ENCODE measurements at places on chromosomes 16 and 17. TPM values are rescaled to one million over a fixed set of nuclear protein-coding genes. Genes with fewer than 3 reads are reported as not detected.

LHX1 gene
- not detected for polyA plus RNA-seq

DNA sequence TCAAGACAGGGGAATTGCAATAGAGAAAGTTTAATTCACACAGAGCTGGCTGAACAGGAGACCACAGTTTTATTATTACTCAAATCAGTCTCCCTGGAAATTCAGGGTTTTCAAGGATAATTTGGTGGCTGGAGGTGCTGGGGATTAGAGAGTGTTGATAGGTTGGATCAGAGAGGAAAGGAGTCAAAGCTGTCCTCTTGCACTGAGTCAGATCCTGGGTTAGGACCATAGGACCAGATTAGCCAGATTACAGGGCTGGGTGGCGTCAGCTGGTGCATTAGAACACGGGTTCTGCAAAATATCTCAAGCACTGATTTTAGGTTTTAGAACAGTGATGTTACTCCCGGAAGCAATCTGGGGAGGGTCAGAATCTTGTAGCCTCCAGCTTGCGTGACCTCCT, 1.8 kb upstream of the NSMCE1 start:
- H3K36me3 ChIP-seq = no peaks in the 10 kb centered on the region
- H3K4me3 ChIP-seq = no peak overlapping the region
- DNase-seq = no peak
- peaks cover 7% of the 10 kb centered on the region for H3K4me1 ChIP-seq

AP1G1 gene
- 11.7 TPM for polyA plus RNA-seq

DNA sequence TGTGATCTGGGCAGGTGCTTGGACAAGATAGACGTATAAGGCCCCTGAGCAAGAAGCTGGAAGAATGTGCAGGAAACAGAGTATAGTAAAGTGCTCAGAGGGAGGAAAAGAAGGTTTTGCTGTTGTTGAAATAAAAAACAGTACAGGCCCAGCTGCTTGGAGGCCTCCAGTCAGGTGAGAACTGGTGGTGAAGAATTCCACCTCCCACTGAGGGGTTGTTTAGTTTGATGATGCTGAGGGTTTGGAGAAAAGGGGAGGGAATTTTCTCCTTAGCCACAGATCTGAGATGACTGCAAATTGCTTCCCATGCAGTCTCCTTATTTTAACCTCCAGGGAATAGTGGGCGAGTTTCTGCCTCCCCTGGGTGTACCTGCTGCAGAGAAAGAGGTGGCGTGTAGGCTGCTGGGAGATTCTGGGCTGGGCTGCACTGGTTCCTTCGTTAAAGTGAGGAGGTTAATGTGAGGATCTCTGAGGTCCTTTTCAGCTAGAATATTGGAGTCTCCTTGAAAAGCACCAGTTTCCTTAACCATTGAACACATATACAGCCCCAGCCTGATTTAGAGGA, 25.8 kb downstream of the SMPD3 start:
- no peak overlapping the region for H3K4me3 ChIP-seq
- no peak for DNase-seq
- no peaks in the 10 kb centered on the region for H3K36me3 ChIP-seq

VMO1 gene
- polyA plus RNA-seq = 3.0 TPM

GRCh38 chr17:53133876-53134275, 688.9 kb upstream of the KIF2B start:
- no peaks in the 10 kb centered on the region for H3K4me1 ChIP-seq
- no peaks in the 10 kb centered on the region for H3K27me3 ChIP-seq
- no peaks in the 10 kb centered on the region for H3K36me3 ChIP-seq

GRCh38 chr17:27939474-27940465, 46.6 kb upstream of the LYRM9 start:
- H3K4me1 ChIP-seq = no peaks in the 10 kb centered on the region
- H3K27me3 ChIP-seq = peaks cover 7% of the 10 kb centered on the region
- H3K27ac ChIP-seq = no peak overlapping the region

YBX2 gene
- polyA plus RNA-seq = 1.8 TPM

ACSF2 gene
- polyA plus RNA-seq = 49.1 TPM

DNA sequence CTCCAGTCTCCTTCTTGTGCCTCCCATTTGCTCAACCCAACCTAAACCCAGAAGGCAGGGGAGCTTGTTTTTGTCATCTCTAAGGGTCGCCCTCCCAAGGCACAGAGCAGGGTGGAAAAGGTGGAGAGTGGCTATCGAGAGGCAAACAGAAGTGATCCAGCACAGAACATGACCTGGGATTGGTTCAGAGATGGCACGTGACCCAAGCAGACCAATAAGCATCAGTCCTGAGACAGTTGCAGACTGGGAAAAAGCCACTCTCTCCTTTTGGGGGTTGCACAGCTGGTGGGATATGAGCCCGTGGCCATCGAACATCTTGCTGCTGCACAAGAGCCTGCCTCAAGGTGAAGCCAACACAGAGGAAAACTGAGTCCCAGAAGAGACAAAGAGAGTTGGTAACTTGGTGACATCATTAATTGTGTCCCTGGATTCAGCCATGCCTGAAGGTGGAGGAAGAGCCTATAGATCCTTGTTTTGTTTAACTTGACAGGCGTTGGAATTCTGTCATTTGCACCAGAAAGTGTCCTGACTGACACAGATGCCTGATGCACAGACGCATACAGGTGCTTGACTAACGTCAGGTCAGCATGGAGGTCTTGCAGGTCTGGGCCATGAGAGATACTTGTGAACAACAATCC, 28.2 kb upstream of the CSNK2A2 start:
- no peak overlapping the region for H3K27ac ChIP-seq
- no peaks in the 10 kb centered on the region for H3K36me3 ChIP-seq

CTCF gene
- 17.9 TPM for polyA plus RNA-seq

DNA sequence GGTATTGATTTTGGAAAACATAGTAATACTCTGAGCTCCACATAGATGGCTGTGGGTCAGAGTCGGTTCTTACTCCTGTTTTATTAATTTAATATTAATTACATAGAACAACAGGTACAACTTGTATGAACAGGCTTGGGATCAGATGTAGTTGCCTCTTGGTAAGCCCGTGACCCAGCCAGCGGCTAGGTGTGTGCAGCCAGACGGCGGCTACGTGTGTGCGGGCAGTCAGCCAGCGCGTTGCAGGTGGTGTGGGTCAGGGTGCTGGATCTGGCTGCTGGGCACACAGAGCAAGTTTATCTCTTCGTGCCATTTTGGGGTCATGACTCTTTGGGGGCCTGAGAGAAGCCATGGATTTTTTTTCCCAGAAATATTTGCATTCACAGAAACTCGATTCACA, 30.3 kb downstream of the DBNDD1 start:
- H3K4me1 ChIP-seq = no peaks in the 10 kb centered on the region
- H3K27me3 ChIP-seq = no peaks in the 10 kb centered on the region
- DNase-seq = no peak

DNA sequence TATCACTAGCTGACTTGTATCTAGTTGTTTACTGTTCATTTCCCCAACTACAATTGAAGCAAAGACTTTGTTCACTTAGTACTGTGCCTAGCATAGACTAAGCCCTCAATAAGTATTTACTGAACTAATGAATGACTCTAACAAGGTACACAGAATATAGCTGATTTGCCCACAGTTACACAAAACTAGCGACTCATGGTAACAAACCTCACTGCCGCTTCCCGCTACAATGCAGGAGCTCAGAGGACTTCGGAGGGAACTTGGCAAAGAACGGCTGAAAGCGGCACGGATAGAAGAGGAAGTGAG, 524 bp downstream of the EFTUD2 start:
- peaks cover 34% of the 10 kb centered on the region for H3K4me1 ChIP-seq
- peak overlapping the region; percentile 97 for H3K27ac ChIP-seq
- no peaks in the 10 kb centered on the region for H3K27me3 ChIP-seq
- peaks cover 24% of the 10 kb centered on the region for H3K36me3 ChIP-seq
- DNase-seq = no peak
- H3K4me3 ChIP-seq = peak overlapping the region; percentile 82

DNA sequence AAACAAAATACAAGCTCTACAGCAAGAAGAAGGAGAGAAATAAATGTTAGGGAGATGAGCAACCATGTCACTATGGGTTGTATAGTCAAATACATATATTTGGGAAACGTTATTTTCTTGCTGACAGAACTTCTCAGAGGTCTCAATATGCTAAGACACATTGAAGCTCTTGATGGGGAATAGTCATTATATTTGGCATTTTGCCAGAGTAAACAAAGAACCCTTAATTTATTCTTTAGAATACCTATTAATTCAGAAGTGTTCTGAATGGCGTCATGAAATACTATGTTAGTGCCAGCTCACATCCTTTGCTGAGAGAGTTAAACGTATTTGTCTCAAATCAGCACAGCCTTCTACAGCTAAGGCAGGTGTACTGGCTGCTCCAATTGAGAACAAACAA, 458.9 kb downstream of the CDH13 start:
- DNase-seq = no peak
- no peaks in the 10 kb centered on the region for H3K4me1 ChIP-seq
- H3K27ac ChIP-seq = no peak overlapping the region

MRPS23 gene
- 43.3 TPM for polyA plus RNA-seq

ATP2A1 gene
- polyA plus RNA-seq = 0.85 TPM

GRCh38 chr17:41800601-41801373, 11.0 kb downstream of the P3H4 start:
- H3K27me3 ChIP-seq = no peaks in the 10 kb centered on the region
- H3K36me3 ChIP-seq = peaks cover 4% of the 10 kb centered on the region
- no peak overlapping the region for H3K4me3 ChIP-seq
- no peak overlapping the region for H3K27ac ChIP-seq
- peaks cover 19% of the 10 kb centered on the region for H3K4me1 ChIP-seq

ADGRG1 gene
- 8.9 TPM for polyA plus RNA-seq

TMC5 gene
- 16.0 TPM for polyA plus RNA-seq

STX1B gene
- 1.00 TPM for polyA plus RNA-seq

- peaks cover 1% of the 10 kb centered on the region for H3K36me3 ChIP-seq
- no peaks in the 10 kb centered on the region for H3K27me3 ChIP-seq
- H3K27ac ChIP-seq = peak overlapping the region; percentile 94
- H3K4me3 ChIP-seq = peak overlapping the region; percentile 60
- no peak for DNase-seq
- peaks cover 47% of the 10 kb centered on the region for H3K4me1 ChIP-seq
Observed at GRCh38 chr16:83952587-83952939, 477 bp upstream of the OSGIN1 start.

GRCh38 chr17:15273141-15273793, 8.1 kb upstream of the PMP22 start:
- H3K36me3 ChIP-seq = no peaks in the 10 kb centered on the region
- H3K4me1 ChIP-seq = peaks cover 3% of the 10 kb centered on the region
- peak overlapping the region; percentile 37 for H3K27ac ChIP-seq
- H3K4me3 ChIP-seq = no peak overlapping the region
- no peaks in the 10 kb centered on the region for H3K27me3 ChIP-seq

RAB37 gene
- 2.0 TPM for polyA plus RNA-seq

- H3K4me3 ChIP-seq = no peak overlapping the region
- H3K36me3 ChIP-seq = no peaks in the 10 kb centered on the region
- H3K4me1 ChIP-seq = peaks cover 5% of the 10 kb centered on the region
- DNase-seq = peak; percentile 74
Observed at GRCh38 chr16:87515475-87516330, 22.9 kb upstream of the ZCCHC14 start.

CACNG5 gene
- polyA plus RNA-seq = not detected

- peaks cover 29% of the 10 kb centered on the region for H3K4me1 ChIP-seq
- H3K27me3 ChIP-seq = no peaks in the 10 kb centered on the region
- peaks cover 28% of the 10 kb centered on the region for H3K36me3 ChIP-seq
- DNase-seq = peak; percentile 99
- peak within 1 kb of the TSS; percentile 86 for H3K4me3 ChIP-seq
Observed at GRCh38 chr16:2911638-2912329, at the start of gene FLYWCH1. Gene FLYWCH1 (plus strand): TSS chr16:2911931. CDS start chr16:2929686, 17,755 bp downstream.

DNA sequence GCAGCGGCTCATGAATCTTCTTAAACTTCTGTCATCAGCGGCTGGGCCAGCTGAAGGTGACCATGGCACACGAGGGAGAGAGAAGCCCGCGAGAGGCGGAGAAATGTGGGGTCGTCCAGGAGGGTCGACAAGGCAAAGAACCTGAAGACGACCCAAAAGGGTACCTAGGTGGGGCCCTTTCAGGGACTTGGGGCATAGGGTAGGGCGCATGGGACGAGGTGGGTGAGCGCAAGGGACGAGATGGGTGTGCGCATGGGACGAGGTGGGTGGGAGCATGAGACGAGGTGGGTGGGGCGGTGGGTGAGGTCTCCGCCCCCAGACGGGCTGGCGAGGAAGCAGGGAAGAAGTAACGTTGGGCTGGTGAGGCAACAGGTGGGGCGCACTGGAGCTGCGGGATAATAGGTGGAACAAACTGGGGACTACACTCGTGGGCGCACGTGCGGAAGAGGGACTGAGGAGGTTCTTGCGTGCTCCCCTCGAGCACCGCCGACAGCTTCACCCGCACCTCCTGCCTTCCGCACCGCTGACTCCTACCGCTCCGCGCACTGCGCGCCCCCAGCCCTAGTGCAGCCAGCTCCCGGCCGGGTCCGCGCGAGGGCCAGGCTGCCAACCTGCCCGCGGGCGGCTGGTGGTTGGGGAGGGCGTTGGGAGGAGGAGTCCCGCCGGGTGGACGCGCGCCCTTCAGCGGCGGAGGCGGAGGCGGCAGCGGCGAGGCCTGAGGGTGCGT, 23.2 kb upstream of the CRYM start:
- no peaks in the 10 kb centered on the region for H3K27me3 ChIP-seq
- peaks cover 23% of the 10 kb centered on the region for H3K4me1 ChIP-seq
- peak overlapping the region; percentile 75 for H3K27ac ChIP-seq
- no peaks in the 10 kb centered on the region for H3K36me3 ChIP-seq
- DNase-seq = peak; percentile 72

GRCh38 chr16:14071576-14072271, 605 bp downstream of the MRTFB start:
- peaks cover 38% of the 10 kb centered on the region for H3K4me1 ChIP-seq
- DNase-seq = no peak
- H3K36me3 ChIP-seq = no peaks in the 10 kb centered on the region
- no peaks in the 10 kb centered on the region for H3K27me3 ChIP-seq

GRCh38 chr16:1781254-1781653, 1.1 kb downstream of the SPSB3 start:
- H3K36me3 ChIP-seq = peaks cover 61% of the 10 kb centered on the region
- H3K27ac ChIP-seq = peak overlapping the region; percentile 81
- H3K4me3 ChIP-seq = peak overlapping the region; percentile 90
- H3K27me3 ChIP-seq = no peaks in the 10 kb centered on the region
- H3K4me1 ChIP-seq = peaks cover 40% of the 10 kb centered on the region

MPRIP gene
- polyA plus RNA-seq = 123 TPM

TRAPPC1 gene
- 111 TPM for polyA plus RNA-seq

- no peak overlapping the region for H3K4me3 ChIP-seq
- H3K4me1 ChIP-seq = peaks cover 14% of the 10 kb centered on the region
- no peaks in the 10 kb centered on the region for H3K27me3 ChIP-seq
- H3K27ac ChIP-seq = no peak overlapping the region
- no peak for DNase-seq
- H3K36me3 ChIP-seq = peaks cover 64% of the 10 kb centered on the region
Observed at GRCh38 chr17:81250286-81251093, 11.4 kb downstream of the NDUFAF8 start.

DNA sequence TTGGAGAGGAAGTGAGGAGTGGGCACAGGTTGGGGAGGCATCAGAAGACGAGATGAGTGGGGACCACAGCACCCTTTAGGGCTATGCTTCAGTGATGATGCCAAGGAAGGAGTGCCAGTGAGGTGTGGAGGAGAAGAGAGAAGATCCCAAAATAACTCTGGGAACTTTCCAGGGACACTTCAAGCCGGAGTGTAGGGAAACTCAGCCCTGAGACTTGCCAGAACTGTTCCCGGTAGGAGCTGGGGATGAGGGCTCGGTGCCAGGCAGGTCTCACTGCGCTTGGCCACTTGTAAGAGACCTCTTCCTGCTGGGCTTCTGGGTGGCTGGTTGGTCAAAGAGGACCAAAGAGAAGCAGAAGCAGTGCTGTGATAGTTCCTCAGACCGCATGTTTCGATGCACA, 63.6 kb downstream of the SHISA6 start:
- no peak overlapping the region for H3K27ac ChIP-seq
- DNase-seq = no peak
- no peak overlapping the region for H3K4me3 ChIP-seq
- H3K27me3 ChIP-seq = no peaks in the 10 kb centered on the region
- H3K36me3 ChIP-seq = no peaks in the 10 kb centered on the region

- peak overlapping the region; percentile 96 for H3K27ac ChIP-seq
- H3K27me3 ChIP-seq = no peaks in the 10 kb centered on the region
Observed at GRCh38 chr17:74443516-74444296, 11.8 kb downstream of the GPRC5C start.
